ENCODE measurements at places on chromosomes 2 and 18.

DNA sequence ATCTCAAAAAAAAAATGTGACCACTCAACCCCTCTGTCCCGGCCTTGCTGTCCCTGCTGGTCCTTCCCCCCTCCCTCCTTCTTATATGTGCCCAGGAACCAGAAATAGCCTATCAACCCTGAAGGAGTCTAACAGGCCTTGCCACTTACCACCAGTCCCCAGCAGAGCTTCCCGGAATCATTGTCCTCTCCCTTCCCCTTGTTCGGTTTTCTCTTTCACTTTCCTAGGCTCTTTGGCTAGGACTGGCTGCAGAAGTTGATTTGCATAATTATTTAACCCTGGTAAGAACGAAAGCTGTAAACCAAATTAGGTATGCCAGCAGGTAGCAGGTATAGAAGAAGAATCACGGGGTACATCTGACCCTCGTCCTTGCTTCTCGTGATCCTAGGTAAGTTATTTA is 72.6 kb upstream of the ZNF532 start:
- DNase-seq, result no peak

- no peak for DNase-seq
Observed at GRCh38 chr2:211724933-211725332, 813.7 kb downstream of the ERBB4 start.

GRCh38 chr18:76824145-76824676 is 1.9 kb downstream of the ZNF236 start:
- no peak for DNase-seq

GRCh38 chr18:37270038-37270665 is 295.4 kb downstream of the CELF4 start:
- DNase-seq, result no peak

DNA sequence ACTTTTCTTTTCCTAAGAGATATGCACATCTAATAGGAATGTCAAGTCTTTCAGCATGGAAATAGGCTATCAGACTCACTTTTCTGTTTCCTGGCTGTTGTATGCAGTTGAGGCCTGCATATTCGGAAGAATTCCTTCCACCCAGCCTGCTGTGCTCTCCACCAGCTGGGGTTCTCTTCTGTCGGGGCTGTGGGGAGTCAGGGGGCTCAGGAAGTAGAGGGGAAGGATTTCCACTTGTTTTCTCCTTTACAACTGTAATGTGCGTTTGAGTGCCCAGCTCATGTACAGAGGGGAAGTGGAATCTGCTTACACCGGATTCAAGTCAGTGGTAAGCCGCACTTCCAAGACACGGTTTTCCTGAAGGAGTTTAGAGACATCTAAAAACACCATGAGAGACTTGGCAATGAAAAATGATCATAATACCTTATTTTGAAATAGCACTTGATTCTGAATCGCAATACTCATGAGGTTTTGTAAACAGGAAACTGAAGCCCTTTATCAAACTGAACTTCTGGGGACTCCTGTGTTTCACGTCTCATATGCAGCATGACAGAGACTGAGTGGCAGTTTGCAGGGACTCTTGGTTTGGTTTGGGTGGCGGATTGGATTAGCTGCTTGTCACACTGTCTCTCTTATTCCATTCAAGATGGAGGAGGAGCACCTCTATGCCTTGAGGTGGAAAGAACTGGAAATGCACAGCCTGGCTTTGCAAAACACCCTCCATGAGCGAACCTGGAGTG is 90.4 kb downstream of the MTCL1 start:
- no peak for DNase-seq

GRCh38 chr2:86700690-86701089 is 19.4 kb upstream of the RMND5A start:
- no peak for DNase-seq

GRCh38 chr18:75915941-75916623 is 488.6 kb upstream of the SMIM21 start:
- peak; percentile 80 for DNase-seq

DNA sequence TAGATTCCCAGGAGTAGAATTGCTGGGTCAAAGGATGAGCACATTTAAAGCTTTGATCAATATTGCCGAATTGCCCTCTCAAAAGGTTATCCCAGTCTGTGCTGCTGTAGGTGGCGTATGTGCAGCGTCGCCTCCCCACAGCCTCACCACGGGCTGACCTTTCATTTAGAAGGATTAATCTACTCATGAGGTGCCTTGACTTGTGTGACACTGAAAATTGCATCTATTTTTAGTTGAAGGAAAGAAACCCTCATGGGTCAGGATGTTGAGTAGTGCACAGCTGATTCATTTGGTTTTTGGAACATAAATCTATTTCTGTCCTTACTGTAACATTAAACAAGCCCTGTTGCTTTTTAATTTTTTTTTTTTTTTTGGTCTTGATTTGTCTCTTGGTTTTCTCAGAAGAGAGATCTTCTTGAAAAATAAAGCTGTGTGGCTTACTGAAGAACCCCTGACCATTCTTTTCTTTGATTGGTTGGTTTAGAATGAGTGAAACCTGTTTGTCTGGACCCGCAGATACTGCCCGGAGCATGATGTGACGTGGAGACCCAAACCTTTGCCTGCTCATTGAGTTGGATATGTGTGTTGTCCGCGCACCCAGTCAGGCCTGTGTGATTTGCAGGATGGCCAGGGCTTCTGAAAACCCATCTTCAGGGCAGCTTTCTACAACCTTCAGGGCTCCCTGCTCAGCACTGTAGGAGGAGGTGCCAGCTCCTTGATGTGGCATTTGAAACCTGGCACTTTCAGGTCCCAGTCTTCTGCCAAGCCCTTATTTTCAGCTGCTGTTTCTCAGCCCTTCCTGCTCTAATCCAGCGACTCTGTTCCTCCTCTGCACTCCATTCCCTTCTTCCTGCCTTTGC is 61.0 kb downstream of the LPIN1 start:
- no peak for DNase-seq

- no peak for DNase-seq
Observed at GRCh38 chr2:5894355-5894754, 202.2 kb downstream of the SOX11 start.

DNA sequence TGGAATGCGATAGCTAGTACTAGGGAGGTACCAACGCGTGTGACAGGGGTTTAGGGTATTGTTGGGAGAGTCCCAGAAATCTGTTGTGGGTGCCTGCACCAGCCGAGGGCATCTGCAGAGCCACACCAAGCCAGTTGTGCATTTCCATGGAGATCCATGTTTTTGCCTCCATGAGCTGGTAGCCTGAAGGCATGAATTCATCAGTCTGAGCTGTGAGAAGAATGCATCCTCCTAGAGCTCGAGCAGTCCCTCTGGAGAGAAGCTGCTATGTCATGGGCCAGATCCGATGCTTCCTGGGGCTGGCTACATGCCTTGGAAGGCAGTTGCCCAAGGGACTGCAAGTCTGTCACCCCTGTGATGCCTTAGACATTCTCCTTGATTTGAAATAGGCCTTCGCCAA is 57.9 kb downstream of the LIPG start:
- DNase-seq, result no peak

GRCh38 chr18:68533641-68534040 is 181.3 kb downstream of the TMX3 start:
- no peak for DNase-seq

DNA sequence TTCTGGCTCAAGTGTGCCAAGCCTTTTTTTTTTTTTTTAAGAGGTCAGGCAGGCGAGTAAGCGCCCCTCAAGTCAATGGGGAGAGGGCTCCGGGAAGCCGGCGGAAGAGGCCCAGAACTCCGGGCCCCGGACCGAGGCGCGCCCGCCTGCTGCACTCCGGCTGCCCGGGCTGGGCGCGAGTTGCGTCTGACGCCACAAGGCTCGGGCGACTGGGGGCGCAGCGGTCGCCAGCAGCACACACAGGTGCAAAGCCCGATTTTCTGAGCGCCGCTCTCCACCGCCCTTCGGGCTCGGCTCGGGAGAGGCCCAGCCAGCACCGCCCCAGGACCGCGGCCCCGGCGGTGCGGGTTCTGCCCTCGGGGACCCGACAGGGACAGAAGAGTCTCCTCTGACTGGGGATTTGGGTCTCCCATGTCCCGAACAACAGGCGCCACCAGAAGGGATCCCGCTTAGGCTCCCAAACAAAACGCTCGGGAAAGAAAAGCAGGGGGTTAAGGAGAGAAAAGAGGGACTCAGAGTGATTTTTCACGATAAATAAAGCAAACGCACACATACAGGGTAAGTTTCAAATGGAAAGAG is 787 bp downstream of the ERBB4 start:
- DNase-seq, result peak; percentile 18

DNA sequence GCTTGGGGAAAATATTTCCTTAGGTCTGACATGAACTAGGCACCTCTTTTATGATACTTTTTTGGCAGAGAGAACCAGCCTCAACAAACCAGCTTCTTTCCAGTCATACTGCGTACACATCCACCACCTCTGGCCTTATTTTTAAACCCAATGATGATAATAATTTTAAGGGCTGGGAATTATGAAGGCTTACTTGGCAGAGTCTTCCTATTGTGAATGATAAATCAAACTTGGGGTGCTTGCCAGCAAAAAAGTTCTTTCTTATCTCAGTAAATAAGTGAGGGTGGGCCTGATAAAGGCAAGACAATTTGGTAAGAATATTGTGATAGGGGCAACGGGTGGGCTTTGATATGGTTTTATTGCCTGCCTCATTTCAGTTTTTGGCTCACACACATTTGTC is 1230.2 kb upstream of the ZEB2 start:
- no peak for DNase-seq

DNA sequence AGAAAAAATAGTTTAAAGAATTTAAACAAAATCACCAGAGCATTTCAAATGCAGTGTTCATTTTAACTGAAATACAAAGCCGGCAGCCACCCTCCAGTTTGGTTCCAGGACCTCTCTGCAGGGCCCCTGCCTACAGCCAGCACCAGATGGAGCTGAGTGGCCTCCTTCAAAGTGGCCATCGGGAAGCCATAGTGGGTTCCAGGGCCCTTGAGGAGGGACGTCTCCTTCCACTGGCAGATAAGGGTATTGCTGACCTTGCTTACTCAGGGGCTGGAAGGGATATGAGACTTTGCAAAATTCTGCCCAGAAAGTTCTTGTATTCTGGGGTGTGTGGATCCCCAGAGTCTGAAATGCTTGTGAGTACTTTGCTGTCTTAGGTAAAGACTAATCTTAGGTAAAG is 205.2 kb upstream of the APCDD1 start:
- no peak for DNase-seq

GRCh38 chr2:45743531-45744396 is 92.3 kb downstream of the PRKCE start:
- no peak for DNase-seq

DNA sequence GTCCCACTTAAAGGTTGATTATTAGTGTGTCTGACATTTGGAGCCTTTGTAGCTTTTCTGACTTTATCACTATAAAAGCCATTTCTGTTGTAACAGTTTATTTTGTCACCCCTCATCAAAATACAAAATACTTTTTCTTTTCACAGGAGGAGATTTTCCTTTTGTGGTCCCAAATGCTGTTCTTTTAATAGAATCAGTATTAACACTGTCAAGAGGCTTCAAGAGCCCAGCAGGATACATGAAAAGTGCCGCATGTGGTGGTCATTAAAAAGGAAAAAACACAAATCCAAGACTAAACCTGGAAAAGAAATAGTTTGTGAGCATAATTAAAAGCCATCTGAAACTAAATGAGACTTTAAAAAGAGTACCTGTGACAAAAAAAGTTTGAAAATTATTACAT is 515.7 kb downstream of the DCDC2C start:
- DNase-seq, result peak; percentile 56

GRCh38 chr2:219174801-219175200 is 1.9 kb downstream of the CNPPD1 start:
- no peak for DNase-seq

DNA sequence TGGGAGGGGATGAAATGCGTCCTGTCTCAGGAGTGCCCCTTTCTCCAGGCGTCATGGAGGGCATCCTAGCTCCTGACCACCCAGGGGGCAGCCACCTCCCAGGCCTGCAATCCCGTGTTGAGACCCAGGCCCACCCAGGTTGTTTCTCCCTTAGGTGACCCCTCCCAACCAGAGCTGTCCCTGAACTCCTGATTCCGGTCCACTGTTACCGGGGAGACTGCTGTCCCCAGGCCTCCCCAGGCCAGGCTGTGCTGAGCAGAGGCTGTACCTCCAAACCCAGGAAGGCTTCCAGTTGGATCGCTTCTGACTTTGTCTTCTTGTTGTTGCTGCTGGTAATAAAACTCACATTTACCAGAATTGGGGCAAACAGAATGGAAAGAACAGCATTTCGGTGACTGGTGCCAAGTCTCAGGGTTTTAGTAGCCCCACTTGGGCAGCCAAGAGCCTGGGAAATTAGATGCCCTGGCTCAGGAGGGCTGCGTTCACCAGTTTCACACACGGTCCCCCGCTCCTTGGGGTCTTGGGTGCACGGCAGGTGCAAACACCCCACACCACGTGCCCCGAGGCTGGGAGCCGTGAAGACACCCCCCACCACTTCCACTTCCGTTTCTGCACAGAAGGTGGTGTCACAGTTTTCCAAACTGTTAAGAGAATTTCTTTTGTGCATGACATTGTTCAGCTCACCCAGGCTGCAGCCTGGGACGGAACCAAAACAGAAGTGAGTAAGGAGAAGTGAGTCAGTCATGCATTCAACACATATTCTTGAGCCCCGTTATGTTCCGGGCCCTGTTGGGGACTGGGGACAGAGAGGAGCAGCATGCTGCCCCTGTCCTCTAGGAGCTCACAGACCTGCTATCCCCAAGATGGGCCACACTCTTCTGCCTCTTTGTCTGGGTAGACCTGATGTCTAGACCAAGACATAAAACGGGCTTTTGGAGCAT is 29.4 kb downstream of the ITM2C start:
- no peak for DNase-seq

DNA sequence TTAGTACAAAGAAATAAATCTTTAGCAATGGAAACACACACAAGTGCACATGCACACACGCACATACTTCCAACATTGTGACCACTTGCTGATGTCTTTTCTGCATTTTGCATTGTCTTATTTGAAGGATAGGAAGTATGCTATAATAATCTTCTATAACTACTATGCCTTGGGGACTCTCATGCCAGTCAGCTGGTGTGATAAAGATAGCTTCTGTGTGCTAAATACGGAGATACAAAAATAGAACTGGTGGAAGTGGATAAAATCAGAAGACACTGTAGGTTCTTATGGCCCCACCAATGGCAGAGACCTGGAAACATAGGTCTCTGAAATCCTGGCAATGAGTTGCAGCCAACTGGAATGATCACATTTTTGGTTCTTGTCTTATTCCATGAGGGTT is 31.5 kb upstream of the RASGRP3 start:
- DNase-seq, result no peak

Data from NCI-H1092 treated with DMSO at 0.1 percent for 48 hours (cell line).